ENCODE measurements at places on chromosomes 7 and 10.

DNA sequence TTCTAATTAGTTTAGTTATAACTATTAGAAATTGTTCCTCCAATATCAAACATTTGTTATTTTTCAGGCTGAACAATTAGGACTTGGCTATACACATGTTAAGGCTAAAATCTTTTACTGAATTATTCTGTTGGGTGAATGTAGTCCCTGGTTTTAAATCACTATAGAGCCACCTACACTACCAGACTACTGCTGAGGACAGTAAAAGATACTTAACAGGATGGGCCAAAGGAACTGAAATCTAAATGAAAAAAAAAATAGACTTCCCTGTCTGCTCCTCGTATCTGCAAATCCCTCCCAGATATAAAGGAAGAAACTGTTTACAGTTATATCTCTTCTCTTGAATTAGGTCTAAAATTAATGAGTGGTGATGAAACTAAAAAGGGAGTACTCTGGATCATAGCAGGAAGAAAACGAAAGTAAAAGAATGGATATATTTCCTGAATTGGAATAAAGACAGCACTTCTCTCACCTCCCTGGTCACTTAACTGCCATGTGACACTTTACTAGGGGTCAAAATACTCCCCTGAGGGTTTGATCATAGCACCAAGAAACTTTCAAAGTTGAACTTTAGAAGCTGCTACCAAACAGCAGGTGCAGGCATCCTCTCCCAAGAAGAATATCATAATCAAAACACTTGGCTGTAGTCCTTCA lies 12.7 kb downstream of the FBXW4 start:
- no peak for DNase-seq

GRCh38 chr7:98840722-98841121 lies 29.1 kb downstream of the TMEM130 start:
- no peak for DNase-seq

- DNase-seq = no peak
Measured at GRCh38 chr7:21412410-21412851, 15.5 kb upstream of the SP4 start.

DNA sequence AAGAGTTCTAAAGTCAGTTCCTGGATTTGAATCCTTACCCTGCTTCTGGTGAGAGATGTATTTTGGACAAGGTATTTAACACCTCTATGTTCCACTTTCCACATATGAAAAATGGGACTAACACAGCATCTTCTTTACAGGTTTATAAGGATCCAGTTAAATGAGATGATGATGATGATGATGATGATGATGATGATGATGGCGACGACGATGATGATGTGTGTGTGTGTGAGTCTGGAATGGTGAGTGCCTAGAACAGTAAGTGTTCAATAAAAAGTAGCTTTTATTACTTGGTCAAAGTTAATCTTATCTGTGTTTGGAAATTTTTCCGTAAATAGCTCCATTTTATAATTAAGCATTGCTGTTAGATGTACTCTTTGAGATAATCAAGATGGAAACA lies 248.3 kb upstream of the SLC26A5 start:
- DNase-seq = no peak

- no peak for DNase-seq
Measured at GRCh38 chr7:115136796-115137443, 215.0 kb downstream of the MDFIC start.

DNA sequence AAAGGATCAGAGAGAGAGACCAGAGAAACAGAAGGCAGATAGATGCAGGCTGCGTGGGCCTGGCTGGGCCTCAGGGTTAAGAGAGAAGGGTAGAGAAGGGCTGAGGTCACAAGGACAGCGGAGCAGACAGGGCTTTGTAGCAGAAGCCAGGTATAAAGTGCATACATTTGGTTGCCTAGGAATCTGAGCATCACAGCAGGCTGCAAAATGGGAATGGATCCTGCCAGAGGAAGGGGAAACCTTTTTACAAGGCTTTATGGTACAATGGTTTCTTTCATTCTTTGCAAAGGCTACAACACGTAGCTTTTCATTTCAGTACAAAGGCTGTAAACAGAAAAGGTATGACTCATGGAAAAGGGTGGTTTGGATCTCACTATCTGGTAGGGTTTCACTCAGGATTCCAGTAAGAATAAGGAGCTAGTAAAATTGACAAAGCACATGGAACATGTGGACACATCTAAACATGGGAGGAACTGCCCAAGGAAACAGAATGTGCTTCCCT lies 275.1 kb downstream of the DOCK4 start:
- no peak for DNase-seq

- no peak for DNase-seq
Measured at GRCh38 chr7:132977234-132977633, 104.7 kb downstream of the CHCHD3 start.

- DNase-seq = no peak
Measured at GRCh38 chr10:92848037-92848440, 281 bp upstream of the EXOC6 start.

- DNase-seq = no peak
Measured at GRCh38 chr7:99791021-99791420, 7.0 kb upstream of the CYP3A4 start.

- no peak for DNase-seq
Measured at GRCh38 chr7:37450035-37450434, 1.4 kb upstream of the ELMO1 start.

- DNase-seq = peak; percentile 37
Measured at GRCh38 chr10:6407034-6407721, 172.9 kb downstream of the PRKCQ start.

GRCh38 chr7:108415821-108416536 lies 40.3 kb downstream of the NRCAM start:
- DNase-seq = no peak

DNA sequence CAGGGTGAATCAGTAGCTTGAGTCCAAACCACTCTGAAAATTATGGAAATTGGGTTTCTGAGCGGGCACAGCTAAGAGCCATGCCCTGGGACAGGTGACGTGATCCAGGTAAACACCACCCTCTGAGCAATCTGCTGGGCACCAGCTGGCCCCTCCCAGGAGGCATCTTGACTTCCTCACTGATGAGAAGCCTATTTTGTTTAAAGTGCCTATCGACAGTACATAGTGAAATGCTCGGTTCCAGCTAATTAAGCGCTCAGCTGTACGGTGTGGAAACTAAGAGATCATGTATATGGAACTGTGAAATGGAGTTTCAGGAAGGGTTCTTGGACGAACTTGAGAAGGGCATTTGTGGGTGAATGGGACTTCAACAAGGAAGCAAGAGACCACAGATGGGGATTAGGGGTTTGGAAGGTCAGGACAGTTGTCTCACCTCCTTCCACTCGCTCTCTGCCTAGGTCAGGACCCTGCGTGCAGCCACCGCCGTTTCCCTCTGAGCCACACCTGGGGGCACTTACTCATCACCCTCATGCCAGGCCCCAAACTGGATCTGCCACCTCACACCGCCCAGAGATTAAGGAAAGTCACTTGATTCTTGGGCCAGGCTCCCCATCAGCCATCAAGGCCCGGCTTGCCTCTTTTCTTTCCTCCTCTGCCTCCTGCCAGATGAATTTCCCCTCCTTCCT lies 3.2 kb downstream of the ITPRIP start:
- DNase-seq = peak; percentile 4

GRCh38 chr7:51016546-51016945 lies 233.8 kb upstream of the GRB10 start:
- no peak for DNase-seq

DNA sequence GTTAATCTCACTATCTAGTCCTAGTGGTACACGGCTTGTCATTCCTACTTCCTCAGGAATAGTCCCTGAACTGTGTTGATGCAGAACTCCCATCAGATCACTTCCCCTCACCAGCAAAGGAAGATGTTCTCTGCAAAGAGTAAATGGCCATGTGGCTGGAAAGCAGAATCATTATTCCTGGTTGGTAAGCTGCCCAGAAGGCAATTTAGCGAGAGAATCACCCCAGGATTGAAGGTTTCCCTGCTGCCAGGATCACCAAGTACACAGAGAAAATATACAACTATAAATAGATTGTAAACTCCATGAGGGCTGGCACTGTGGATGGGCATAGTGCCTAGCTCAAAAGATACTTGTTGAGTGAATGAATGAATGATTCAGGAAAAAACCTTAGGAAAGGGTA lies 115.0 kb downstream of the GFRA1 start:
- no peak for DNase-seq

DNA sequence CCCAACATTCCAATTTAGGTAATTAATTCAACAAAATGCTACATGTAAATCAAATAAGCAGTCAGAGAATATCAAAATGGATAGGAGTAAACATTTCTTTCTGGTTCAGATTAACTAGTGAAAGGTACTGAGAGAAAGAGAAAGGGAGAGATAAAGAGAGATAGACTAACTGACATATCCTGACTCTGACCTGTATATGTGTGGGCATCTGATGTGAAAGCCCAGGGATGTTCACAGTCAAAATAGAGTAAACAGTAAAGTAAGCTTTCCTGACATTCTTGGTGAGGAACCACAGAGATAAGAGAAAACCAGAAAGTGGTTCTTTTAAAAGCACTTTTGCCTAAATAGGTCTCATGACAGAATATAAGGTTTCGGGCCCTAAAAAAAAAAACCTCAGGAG lies 37.5 kb upstream of the ANK3 start:
- DNase-seq = no peak

DNA sequence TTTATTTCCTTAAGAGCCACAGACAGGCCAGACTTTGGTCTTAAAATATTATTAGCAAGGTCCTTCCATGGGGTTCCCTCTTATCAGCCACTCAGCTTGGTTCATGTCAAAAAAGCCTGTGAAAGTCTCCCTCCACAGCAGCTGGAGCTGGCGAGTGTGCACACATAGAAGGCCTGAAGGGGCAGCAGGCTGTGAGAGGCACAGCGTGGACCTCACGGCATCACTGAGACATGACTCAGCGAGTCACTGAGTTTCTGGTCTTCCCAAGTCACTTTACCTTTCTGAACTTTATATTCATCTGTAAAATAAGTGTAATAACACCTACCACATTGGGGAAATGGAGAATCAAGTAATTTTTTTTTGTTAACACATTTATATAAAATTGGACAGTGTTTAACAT lies 8.7 kb downstream of the TAF3 start:
- DNase-seq = no peak

- DNase-seq = no peak
Measured at GRCh38 chr10:71453186-71453585, 56.5 kb downstream of the CDH23 start.

DNA sequence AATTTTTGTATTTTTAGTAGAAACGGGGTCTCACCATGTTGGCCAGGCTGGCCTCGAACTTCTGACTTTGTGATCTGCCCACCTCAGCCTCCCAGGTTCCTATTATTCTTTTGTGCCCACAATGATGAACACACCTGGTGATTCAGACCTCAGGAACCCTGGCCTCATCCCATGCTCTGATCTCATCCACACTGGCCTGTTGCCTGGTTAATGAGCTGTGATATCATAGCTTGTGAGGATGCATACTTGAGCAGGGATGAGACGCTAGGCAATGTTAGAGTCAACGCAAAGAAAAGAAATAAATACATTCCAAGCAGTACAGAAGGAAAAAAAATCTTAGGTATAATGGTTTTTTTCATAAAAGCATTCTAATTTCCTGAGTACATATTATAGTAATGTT lies 82.4 kb upstream of the RNF32 start:
- no peak for DNase-seq

DNA sequence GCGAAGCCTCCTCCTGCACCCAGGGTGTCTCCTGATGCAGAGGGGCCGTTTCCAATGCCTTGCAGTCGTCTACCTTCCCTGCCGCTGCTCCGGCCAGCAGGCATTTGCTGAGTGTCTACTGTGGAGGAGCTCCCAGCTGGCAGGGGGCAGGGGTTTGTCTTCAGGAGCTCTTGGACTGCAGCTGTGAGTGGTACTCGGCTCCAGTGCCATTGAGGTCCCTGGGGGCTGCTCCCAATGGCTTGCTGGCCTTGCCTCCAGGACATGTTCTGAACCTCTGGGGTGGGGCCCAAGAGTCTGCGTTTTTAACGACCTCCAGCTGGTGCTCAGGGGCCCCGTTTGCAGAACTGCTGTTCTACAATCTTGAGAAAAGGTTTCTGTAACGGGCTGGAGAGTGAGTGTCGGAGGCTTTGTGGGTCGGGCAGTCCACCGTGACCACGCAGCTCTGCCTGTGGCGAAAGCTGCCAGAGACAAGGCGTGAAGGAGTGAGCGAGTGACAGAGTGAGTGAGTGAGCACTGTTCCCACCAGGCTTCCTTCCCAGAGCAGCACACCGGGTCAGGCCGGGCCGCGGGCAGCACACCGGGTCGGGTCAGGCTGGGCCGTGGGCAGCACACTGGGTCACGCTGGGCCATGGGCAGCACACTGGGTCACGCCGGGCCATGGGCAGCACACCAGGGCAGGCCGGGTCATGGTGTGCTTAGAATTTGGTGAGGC lies 520.2 kb downstream of the PTPRN2 start:
- DNase-seq = no peak

GRCh38 chr10:63199716-63200115 lies 66.6 kb downstream of the NRBF2 start:
- no peak for DNase-seq

- no peak for DNase-seq
Measured at GRCh38 chr10:938941-939678, 7.6 kb upstream of the LARP4B start.

DNA sequence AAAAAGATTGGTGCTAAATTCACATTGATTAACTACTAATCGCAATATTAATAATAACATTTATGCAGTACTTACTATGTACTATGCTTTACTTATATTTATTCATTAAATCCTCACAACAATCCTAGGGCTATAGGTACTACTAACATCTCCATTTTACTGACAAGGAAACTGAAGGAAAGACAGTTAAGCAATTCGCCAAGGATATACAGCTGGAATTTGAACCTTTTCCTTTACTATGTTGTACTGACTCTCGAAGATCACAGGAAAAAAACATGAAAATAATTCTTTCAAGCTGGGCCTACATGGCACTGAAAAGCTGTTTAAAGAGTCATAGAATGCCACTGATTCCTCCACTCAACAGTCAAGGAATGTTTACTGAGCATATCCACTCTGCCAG lies 185.4 kb downstream of the IPMK start:
- no peak for DNase-seq

DNA sequence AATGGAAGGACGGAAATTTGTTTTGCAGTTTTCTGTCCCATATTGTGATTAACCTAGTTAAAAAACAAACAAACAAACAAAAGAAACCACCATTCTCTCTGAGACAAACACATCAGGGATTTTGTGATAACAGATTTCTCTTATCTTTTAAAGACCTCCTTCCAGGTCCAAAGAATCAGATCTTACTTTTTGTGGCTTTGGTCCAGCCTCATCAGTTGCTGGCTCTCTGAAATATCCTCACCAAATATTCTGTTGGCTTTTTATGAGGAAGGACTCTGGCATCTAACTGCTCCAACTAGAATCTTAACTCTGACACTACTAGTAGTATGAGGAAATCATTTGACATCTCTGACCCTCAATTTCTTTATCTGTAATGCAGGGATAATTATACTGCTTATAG lies 4.8 kb downstream of the FAM204A start:
- DNase-seq = no peak

- DNase-seq = no peak
Measured at GRCh38 chr10:92562424-92562823, 11.5 kb downstream of the IDE start.

DNA sequence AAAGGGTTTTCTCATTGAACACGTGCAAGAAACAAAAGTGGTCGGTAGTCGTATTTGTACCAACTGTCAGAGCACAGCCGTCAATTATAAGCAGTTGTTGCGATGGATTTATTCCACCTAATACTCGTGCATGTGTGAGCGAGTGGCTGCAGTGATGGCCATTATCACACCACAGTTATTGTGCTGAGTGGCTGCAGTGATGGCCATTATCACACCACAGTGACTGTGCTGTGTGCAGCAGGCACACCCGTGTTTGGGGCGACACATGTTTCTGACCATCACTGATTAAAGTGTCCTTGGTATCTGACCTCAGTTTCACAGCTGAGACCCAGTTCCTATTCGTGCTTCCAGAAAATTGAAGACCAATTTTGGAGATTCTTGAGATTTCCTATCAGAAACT lies 142.9 kb upstream of the PFKP start:
- no peak for DNase-seq
